ENCODE measurements at places on chromosomes 16 and 17.
A peak's percentile ranks its signal among the peaks of the same experiment; 100 is the strongest.

- peak; percentile 93 for DNase-seq
These were observed 93.4 kb upstream of the METRNL start for GRCh38 chr17:82985973-82986372.

GRCh38 chr16:51167170-51167895, 16.3 kb upstream of the SALL1 start:
- DNase-seq = no peak

GRCh38 chr17:21127509-21128077, 829 bp downstream of the DHRS7B start:
- no peak for DNase-seq

DNA sequence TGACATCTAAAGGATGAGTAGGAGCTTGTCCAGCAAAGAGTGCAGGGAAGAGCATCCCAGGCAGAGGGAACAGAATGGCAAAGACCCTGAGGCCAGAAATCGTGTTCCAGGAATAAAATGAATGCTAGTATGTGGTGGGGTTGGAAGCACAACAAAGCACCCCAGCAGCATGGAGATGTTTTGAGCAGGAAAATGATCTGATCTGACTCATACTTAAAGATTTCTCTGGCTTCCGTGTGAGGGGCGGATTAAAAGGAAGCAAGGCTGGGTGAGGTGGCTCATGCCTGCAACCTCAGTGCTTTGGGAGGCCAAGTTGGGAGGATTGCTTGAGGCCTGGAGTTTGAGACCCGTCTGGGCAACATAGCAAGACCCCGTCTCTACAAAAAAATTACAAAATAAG, 2.3 kb downstream of the SLC5A11 start:
- no peak for DNase-seq

- no peak for DNase-seq
These were observed 155.6 kb upstream of the CHMP6 start for GRCh38 chr17:80835816-80836657.

DNA sequence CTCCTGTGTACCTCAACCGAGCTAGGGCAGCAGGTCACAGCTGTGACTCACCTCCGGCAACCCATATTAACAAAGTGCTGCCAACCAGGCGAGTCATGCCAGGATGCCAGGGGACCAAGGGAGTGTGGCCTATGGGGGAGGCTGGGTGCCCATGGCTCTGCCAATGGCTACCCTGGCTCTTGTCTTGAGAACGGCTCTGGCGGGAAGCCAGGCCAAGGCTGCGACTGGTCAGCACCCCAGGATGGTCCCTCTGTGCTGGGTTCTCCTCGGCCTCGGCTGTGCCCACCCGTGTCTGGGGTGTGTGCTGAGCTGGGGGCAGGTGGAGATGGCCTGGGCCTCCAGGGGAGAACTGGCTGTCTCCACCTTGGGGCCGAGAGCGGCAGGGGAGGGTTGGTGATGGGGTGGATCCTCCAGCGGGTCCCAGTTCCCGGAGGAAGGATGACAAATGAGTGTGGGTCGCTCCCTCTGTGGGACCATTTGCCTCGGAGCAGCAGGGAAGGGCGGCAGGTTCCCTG, 75.8 kb downstream of the MRC2 start:
- DNase-seq = peak; percentile 84

GRCh38 chr16:24152826-24153225, 103.3 kb upstream of the CACNG3 start:
- DNase-seq = no peak

GRCh38 chr16:20675488-20676267, 21.8 kb downstream of the ACSM1 start:
- peak; percentile 32 for DNase-seq

GRCh38 chr17:47873200-47874090, 22.5 kb upstream of the SP6 start:
- DNase-seq = no peak

DNA sequence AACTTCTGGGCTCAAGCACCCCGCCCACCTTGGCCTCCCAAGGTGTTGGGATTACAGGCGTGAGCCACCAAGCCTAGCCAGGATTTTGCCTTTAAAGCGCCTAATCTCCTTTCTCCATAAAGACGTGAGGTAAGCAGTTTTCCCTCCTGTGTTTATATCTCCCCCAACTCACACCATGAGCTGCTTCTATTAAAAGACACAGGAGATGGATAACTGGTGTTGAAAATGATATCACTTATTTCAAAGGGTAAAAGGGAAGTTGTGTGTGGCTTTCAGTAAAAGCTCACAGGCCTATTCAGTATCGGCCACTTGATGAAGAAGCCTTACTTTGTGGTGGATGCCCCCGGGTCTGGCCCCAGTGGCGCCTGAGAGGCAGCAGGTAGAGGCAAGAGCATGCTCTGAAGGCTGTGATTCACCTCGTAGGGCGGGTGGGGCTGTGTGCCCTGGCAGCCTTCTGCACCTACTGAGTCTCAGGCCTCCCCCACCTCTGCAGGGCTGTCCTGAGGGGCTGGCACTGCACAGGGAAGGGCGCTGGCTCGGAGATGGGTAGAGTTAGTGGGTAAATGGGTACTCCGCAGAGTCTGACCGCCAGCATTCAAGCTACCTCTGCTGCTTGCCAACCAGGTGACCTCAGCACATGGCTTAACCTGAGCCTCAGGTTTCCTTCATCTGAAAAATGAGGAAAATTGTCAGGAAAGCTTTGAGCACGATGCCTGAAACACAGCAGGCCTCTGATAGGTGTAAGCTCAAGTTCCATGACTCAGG, 146.8 kb downstream of the CLEC16A start:
- DNase-seq = no peak

- DNase-seq = no peak
These were observed 273.5 kb upstream of the RPL38 start for GRCh38 chr17:73929860-73930430.

DNA sequence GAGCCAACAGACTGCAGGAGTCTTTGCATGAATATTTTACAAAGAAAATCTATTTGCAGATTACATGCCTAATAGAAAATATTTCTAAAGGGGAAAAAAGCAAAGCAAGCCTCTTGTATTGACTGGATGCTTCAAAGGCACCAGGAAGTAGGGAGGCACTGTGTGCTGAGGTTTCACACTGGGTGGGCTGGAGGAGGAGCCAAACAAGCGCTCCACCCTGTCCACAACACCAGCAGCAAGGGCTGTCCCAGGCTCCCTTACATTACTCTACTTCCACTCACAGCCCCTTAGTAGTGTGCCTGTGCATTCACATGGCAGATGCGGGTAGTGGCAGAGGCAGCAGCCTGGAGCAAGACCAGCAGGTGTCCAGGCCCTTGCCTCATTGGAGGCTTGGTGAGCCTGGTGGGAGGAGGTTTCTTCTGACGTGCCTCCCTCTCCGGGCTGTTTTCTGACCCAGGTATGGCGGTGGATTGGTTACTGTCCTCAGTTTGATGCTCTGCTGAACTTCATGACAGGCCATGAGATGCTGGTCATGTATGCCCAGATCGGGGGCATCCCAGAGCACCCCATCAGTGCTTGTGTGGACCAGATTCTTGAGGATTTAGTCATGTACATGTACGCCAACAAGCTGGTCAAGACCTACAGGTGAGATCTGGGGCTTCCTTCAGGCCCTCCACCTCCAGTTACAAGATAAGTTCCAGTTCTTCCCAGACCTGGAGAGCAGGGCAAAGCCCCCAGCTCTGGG, 7.0 kb upstream of the CCNF start:
- no peak for DNase-seq

DNA sequence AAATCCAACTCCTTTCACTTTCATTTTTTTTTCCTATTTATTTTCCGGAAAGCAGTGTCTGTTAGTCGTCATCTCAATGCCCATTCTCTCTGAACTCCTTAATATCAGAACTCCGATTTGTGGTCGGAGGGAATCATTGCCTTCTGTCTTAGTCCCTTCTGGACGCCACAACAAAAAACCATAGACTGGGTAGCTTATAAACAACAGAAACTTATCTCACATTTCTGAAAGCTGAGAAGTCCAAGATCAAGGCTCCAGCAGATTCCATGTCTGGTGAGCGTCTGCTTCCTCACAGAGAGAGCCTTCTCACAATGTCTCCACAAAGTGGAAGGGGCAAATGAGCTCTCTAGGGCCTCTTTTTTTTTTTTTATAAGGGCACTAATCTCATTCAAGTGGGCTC, 296.6 kb upstream of the CDH11 start:
- DNase-seq = no peak

GRCh38 chr17:66578781-66579489, 256.0 kb upstream of the CACNG5 start:
- no peak for DNase-seq

- DNase-seq = no peak
These were observed at the start of gene SECTM1 for GRCh38 chr17:82333279-82334171. Gene SECTM1, minus strand, starts transcription at chr17:82333766. Its CDS starts 6,526 bp downstream, at chr17:82327240.

DNA sequence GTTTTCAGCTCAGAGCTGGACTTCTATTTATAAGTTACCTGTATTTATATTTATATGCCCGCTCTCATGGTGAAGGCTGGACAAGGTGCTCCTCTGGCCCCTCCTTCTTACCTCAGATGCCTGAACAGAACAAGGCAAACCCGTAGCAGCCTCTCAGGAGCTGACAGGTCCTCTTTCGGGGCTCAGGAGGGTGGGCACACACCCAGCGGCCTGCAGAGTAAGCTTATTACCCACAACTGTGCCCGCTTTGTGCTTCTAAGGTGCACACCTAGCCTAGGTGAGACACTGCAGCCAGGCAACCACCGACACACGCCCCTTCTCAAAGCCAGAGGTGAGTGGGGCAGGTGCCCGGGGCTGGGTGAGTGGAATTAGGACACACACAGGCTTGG, 5.3 kb downstream of the NKIRAS2 start:
- no peak for DNase-seq

DNA sequence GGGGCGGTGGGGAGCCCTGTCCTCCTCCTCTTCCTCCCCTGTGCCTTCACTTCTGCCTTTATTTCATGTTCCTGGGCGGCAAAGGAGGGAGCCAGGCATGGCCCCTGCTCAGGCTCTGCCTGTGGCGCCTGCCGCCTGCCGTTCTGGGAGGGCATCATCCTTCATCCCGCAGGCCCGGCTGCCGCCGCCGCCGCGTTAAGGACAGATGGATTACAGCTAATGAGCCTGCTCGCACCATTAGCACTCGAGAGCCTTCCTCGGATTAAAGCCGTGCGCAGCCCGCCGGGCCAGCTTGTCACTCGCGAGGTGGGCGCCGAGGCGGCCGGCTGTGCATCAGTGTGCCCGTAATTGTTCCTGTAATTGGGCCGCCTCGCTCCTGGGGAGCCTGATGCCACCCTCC, 127.7 kb upstream of the GSE1 start:
- DNase-seq = no peak

DNA sequence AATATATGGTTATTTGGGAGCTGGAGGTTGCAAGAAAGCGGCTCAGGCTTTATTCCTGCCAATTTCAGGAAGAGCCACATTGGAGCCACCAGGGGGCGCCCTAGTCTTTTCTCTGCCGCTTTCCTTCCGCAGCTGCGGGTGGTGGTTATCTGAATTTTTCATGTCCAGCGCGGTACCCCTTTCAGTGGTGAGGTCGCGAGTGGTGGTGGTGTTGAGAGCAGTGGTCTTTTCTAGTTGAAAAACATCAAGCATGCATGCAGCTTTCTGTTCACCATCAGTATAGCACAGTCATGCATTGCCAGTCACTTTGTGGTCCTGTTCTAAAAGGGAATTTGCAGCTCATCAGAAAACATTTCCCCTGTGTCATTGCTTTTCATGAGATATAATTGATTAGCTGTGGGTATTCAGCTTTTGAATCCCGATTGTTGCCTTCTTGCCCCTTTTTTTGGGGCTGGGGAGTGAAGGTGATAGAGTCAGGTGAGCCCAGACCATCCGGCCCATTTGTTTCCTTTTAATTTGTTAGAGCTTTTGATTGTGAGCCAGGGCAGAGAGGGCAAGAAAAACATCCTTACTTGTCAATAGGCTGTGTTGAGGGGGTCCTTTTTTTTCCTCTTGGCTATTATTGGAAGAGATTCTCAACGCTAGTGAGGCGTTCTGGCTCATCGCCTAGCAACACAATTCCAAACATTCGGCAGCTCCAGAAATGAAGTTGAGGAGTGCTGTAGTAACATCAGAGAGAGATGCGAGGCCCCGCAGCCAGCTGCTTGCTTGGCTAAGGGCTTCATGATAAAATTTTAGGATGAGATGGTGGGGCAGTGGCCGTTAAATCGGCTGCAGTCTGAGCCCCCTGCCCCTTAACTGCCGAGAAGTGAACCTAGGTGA, 119.0 kb downstream of the SNX29 start:
- DNase-seq = peak; percentile 18

GRCh38 chr17:3905017-3905520, 11.2 kb downstream of the P2RX1 start:
- DNase-seq = no peak

- DNase-seq = no peak
These were observed 9.4 kb downstream of the TBX4 start for GRCh38 chr17:61461586-61461966.

DNA sequence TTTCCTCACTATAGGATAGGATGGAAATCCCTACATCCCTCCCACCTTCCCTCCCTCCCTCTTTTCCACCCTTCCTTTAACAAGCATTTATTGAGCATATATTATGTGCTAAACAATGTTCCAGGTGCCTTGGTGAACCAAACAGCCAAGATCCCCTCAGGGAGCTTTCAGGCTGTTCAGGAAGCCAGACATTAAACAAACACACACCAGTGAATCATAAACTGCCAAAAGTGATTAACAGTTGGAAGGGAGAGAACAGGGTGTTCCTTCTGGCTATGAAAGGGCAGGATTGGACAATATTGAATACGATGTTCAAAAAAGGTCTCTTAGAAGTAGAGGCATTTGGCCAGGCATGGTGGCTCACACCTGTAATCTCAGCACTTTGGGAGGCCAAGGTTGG, 22.8 kb upstream of the CNEP1R1 start:
- no peak for DNase-seq

DNA sequence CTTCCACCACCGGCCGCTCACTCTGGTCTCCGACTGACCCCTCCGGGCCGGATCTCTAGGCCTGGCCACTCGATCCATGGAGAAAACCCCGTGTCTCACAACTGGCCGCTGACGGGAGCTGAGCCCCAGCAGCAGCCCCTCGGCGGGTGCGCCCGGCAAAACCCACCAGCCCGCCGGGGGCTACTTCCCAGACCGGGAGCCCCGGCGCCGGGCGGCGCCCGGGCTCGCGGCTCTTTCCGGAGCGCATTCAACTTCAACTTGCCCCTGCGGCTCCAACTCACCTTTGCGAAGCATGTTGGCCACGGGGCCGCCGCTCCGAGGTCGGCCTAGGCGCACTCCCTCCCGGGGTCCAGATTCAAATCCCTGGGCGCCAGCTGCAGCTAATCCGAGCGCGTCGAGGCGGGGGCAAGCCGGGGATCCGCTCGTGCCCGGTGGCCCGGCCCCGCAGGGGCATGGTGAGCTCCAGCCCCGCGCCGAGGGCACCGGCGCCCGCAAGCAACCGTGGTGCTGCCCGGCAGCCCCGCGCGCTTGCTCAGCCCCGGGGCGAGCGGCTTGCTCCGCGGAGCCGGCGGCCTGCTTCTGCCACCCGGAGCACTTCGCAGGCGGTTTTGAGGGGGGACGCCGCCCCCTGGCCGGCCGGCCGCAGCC, 438 bp downstream of the RTN4RL1 start:
- no peak for DNase-seq

- no peak for DNase-seq
These were observed 4.6 kb downstream of the METTL9 start for GRCh38 chr16:21603928-21604327.

DNA sequence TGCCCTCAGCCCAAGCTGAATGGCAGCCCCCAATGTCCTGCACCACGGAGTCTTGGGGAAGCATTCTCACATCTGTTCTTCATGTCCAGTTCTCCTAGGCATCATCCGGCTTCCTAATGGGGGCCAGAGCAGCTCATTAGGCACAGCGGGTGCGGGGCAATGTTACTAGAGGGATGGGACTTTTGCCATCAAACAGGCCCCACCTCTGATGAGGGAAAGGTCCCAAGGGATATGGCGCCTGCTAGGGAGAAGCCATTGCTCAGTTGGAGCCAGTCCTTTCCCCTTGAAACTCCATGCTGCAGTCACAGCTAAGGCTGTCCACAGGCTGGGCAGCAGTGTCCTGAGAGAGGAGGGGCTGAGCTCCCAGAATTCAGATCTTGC, 1.7 kb upstream of the DPH1 start:
- no peak for DNase-seq
